ENCODE measurements at places on chromosomes 5 and 9.

- no peak for DNase-seq
Measured at GRCh38 chr9:1222511-1222910, 172.4 kb downstream of the DMRT2 start.

GRCh38 chr9:136488247-136489214 is 5.7 kb upstream of the SEC16A start:
- DNase-seq: no peak

GRCh38 chr5:37737326-37738056 is 102.3 kb downstream of the GDNF start:
- no peak for DNase-seq

GRCh38 chr5:143652108-143652700 is 159.8 kb upstream of the HMHB1 start:
- no peak for DNase-seq

DNA sequence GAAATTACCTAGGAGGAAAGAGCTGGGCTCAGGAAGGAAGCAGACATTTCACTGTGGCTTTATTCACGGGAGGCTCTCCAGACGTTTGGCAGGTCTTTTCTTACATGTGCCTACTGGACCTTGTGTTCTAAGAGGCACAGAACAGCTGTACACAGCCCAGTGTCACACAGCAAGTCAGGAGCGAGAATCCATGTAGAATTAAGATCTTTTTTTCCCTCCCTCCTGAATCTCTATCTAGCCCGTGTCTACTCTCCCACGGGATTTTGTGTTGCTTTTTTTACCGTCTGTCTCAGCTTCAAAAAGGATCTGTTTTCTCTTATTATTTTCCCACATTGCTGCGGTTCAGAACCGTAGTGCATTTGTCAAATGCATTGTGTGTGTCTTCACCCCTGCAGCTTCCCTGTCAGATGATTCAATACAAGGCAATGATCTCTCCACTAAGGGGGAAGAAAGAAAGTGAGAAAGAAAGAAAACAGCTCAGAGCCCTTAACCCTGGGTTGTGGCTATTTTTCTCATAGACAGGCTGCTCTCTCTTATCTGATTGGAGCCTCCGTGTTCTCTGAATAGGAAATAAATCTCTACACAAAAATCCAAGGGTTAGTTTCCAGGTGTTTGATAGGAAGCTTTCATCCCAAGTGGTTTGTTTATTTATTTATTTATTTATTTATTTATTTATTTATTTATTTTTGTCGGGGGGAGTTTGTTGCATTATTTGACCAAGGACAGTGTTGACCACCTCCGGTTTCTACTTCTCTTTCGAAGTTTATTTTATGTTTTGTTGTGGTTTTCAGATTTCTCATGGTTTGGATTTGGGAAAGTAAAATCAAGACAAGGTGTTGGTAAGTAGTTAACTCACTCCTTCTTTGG is 191.0 kb downstream of the NTRK2 start:
- DNase-seq: no peak

DNA sequence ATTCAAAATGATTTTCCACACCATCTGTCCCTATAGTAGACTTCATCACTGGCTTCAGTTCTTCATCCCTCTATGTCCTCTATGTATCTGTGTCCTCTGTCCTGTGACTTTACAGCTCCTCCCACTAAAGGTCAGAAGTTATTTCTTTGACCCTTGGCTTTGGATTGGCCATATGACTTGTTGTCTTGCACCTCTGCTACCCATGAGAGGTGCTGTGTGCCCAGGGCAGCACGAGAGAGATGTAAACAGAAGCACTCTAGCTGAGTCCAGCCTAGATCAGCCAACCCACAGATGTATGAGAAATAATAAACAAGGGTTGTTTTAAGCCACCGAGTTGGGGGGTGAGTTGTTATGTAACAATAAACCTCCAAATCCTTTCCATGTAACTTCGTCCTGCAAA is 63.4 kb upstream of the ENTREP1 start:
- no peak for DNase-seq

DNA sequence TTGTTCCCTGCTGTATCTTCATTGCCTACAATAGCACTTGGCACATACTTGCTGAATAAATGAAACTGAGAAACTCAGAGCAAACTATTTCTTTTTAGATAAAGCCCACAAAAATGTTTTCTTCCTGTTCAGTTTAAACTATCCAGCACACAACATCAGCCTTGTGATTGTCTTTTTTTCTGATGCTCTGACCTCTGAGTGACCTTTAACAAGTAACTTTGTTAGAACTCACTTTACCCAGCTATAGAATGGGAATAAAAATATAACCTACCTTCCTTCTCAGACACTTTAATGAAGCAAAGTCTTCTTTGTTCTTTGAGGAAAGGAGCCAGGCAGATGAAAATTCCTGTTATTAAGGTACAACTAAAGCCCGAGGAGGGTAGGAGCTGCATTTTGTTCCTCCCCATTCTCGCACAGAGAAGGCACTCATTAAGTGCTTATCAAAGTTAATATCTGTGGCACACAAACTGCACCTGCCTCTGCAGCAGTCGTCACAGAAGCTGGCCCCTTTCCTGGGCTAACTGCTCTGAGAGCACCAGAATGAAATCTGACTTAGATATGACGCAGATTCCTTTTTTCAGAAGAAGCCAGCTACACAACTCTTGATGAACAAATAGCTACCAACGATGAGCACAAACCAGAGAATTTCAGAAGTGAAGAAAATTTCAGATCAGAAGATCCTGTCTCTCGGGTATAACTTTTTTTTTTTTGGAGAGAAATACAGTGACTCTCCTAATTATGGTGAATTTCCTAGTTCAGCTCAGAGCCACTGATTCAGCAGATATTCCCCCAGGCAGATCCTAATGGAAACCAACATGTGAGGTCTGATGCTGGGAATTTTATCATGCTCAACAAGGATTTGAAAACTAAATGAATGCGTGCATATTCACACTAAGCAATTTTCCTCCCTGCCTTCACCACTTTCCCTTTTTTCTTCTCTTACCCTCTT is 31.0 kb upstream of the NR3C1 start:
- no peak for DNase-seq

DNA sequence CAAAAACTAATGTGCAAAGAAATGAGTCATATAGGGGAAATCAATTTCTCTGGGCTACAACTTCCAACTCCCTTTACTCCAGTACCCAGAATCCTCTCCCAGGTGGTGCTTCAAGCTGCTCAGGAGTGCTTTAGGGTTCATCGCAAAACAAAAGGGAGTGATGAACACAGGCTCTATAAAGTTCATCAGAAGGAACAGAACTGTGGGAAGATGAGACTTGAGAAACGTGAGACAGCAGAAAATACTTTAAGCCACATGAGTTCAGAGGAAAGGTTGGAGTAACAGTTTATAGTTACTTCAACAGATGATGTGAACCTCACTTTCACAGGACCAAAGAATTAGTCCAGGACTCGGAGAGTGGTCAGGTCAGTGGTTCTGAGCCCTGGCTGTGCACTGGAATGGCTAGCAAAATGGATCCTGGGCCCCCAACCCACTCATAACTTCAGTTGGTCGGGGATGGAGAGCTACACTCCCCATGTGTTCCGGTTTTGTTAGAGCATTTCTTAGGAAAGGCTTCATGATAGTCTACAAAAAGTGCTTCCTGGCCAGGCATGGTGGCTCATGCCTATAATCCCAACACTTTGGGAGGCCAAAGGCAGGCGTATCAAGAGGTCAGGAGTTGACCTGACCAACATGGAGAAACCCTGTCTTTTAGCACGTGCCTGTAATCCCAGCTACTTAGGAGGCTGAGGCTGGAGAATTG is 4.3 kb downstream of the RPL12 start:
- DNase-seq: no peak

DNA sequence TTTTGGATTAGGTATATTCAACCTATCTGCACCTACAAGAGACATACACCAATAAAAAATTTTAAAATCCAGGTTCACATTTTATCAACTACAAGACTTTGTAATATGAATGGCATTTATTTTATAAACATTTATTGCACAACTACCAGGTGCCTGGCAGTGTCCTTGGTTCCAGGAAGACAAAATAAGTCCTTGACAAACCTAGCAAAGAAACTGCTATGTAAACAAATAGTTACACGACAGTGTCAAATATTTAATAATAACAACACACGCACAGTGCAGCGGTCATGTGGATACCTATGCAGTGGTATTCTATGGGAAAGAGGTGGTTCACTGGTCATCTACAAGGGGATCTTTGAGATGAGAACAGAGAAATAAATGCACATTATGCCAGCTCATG is 120.7 kb downstream of the MYO10 start:
- DNase-seq: no peak

DNA sequence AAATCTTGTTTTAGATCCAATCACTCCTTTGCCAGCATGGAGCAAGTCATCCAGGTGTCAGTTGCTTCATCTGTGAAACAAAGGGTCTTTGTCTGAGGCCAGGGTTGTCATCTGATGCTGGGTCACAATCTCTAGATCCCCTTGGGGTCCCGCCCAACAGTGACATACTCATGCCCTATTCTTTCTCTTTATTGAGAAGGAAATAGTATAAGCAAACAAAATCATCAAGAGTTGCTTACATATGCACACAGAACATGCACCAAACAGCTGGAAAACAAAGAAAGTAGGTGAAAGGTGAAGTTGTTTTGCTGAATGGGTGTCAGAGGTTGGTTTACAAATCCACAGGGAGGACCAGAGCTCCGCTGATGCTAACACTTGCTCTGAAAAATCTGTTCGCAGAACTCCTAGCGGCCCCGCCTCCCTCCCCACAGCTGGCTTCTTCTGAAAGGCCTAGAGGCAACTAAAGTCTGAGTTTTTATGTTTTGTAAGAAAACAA is 106.1 kb upstream of the SLC44A1 start:
- DNase-seq: no peak

DNA sequence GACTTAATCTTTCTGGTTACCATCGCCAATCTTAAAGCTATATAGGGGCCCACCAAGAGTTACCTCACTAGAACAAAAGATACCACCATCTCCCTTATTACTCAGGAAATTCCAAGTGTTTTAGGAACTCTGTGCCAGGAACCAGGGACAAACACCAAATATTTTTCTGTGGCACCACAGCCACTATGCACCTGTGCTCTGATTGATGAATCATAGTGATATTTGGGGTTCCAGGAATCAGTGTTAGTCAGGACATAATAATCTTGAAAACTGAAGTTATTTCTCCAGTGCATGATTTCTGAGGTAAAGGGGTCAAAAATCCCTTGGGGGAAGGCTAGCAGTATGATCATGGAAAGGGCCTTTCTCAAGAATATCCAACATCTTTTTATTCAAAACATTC is 10.2 kb upstream of the TMED7 start:
- no peak for DNase-seq

GRCh38 chr9:94181408-94182181 is 77.5 kb upstream of the ZNF169 start:
- no peak for DNase-seq

DNA sequence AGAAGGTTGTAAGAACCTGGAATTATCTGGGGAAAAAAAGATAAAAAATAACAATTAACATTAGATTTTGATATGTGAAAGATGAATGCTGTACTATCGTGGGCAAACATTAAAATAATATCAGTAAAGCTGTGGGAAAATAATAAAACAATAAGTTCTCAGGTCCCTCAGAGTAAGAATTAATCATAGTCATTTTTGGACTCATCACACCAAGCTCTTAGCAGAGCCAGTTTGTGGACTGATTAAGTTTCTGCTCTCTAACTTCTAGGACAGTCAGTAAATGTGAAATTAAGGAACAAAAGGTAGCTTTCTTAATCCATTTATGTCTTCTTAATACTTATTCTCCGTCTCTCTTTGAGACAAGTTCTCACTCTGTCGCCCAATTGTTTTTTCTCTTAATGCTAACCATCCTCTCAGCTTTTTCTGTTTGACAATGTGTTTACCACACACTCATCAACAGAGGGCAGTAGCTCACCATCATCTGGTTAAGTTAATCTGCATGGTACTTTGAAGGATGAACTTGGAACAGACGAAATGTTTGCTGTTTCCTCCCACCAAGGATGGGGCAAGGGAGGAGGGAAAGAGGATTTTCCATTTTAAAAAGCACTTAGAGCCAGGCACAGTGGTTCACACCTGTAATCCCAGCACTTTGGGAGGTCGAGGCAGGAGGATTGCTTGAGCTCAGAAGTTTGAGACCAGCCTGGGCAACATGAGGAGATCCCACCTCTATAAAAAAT is 5.3 kb upstream of the ACO1 start:
- peak; percentile 67 for DNase-seq

All from HCT116 (cell line).